G401 (cell line): ENCODE measurements at places on chromosomes 1 and 21.

- no peak for DNase-seq
Measured at GRCh38 chr1:16969057-16969611, 11.3 kb downstream of the MFAP2 start.

- DNase-seq: no peak
Measured at GRCh38 chr1:19376428-19377372, 64.6 kb downstream of the SLC66A1 start.

DNA sequence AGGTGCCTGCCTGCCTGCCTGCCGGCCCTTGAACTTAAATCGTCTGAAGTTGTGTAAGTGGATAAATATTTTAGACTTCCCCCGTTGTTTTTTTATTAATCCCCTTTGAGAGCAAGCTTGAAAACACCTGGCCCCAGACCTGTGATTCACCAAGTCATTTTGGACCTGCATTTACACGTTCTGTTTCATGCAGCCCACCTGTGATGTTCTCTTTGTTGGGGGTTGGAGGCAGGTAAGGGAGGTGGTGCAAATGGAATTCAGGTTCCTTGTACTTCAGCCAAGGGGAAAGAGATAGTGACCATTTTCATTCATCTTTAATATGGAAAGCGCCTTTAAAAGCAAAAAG, 1.2 kb downstream of the SLC37A1 start:
- DNase-seq: no peak

DNA sequence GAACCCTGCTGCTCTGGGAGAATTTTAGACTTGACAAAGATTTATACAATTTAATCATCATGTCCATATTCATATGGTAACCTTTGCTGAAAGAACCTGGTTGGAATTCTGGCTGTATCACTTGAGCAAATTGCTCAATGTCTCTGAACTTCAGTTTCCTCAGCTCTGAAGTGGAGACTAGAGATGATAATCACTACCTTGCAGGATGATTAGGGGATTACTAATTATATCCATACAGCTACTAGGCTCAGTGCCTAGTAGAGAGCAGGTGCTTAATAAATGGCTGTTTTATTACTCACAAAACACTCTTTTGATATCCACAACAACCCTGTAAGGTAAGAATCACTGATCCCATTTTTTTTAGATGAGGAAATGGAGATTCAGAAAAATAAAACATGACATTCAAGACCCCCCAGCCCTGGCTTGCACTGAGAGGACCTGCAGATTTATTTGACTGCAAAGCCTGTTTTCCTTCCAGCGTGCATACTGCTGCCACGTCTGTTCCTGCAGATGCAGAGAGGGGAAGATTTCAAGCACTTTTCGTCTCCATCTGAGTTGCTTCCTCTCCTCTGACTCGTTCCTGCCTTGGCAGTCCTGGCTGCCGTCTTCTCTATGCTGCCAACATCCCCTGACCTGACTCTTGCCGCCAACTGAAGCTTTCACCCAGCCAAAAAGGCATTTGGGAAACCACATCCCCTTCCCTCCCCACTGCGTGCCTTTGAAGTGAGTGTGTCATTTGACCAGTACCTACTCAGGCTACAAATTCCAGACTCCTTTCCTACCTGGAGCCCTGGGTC, 203.0 kb downstream of the PLPP3 start:
- peak; percentile 70 for DNase-seq

DNA sequence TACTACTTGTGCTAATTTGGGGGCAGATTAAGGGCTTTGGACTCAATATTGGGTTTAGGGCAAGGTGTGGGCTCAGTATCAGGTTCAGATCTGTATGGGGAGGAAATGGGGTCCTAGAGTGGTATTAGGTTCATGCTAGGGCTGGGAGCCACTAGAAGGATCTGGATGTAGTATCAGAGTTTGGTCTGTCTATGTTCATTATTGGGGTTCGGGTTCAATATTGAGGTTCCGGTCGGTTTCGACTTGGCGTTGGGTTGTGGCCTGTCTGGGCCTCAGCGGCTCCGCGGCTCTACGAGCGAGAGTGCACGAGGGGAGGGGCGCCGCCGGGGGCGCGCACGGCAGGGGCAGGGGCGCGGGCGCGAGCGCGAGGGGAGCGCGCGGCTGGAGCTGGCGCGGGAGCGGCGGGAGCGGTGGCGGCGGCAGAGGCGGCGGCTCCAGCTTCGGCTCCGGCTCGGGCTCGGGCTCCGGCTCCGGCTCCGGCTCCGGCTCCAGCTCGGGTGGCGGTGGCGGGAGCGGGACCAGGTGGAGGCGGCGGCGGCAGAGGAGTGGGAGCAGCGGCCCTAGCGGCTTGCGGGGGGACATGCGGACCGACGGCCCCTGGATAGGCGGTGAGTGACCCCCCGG, at the start of gene PTPRF:
TSS of gene PTPRF (plus strand) at position 401 of the 624 bp plus-strand sequence. CDS start 14,193 bp downstream, outside the sequence.
- DNase-seq: peak; percentile 58

DNA sequence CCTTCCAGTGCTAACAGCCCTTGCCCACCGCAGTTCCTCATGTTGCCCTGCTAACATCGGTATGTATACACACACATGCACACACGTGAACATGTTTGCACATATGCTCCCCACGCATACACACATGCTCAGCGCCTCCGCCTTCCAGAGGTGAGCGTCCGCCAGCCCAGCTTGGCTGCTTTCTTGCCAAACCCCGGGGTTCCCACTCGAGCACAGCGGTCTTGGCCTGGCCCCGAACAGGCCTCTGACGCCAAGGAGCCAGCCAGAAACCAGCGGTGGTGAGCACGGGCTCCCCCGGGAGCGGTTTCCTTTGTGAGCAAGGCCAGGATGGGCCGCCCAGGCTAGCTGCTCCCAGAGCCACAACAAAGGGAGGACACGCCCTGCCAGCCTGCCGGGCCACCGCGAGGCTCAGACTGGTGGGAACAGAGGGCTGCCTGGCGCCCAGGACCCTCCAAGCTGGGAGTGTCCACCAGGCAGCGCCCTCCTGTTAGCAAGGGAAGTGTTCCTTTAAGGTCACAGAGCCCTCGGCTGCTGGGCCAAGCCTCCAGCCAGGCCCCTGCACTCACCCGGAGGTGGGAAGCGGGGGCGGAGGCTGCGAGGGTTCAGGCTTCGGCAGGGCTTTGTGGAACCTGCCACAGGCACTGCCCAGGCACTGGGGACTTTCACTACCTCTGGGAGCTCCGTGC, 65.4 kb downstream of the ALPL start:
- no peak for DNase-seq

- DNase-seq: no peak
Measured at GRCh38 chr1:161217831-161218230, 2.7 kb downstream of the FCER1G start.

- DNase-seq: no peak
Measured at GRCh38 chr1:117579221-117579906, 26.5 kb upstream of the TENT5C start.

GRCh38 chr1:36776948-36777831, 257.1 kb downstream of the GRIK3 start:
- DNase-seq: no peak

- no peak for DNase-seq
Measured at GRCh38 chr1:220701974-220702373, 11.8 kb downstream of the C1orf115 start.

- no peak for DNase-seq
Measured at GRCh38 chr1:61332196-61332753, 249.9 kb downstream of the NFIA start.

DNA sequence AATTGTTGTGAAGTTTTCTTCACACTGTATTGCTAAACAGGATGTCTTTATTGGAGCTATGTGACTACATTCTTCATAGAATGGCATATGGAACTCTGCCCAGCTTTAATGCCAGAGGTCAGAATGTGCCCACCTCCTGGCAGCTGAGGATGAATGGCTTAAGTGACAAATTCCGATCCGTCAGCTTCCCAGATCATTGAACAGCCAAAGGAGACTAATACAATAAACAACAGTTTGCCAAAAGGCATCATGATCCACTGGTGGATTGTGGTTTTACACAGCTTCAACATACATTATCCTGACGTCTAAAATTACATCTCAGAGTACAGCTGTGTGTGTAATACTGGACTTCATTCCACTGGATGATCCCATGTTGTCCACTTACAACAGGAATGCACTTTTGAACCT, 68.7 kb upstream of the C1orf105 start:
- peak; percentile 17 for DNase-seq
